ENCODE measurements at places on chromosomes 1 and 21. TPM values are rescaled to one million over a fixed set of nuclear protein-coding genes. Genes with fewer than 3 reads are reported as not detected.

Gene EPHB2
- total RNA-seq: 4.3 TPM

Gene DIO1
- total RNA-seq: not detected

Gene YOD1
- 6.6 TPM for total RNA-seq

Gene CYP4B1
- total RNA-seq: 188 TPM

Gene RNU1-2
- total RNA-seq: under 0.01 TPM

Gene RIIAD1
- not detected for total RNA-seq

Gene NHLH1
- not detected for total RNA-seq

Gene TFAP2E
- total RNA-seq: 0.37 TPM

Gene ADAMTS4
- total RNA-seq: 49.0 TPM

Gene TMCC2
- total RNA-seq: 4.9 TPM

Gene UBR4
- total RNA-seq: 140 TPM

Gene SLC1A7
- total RNA-seq: 0.48 TPM

Gene COA6
- 15.6 TPM for total RNA-seq

Gene FAM43B
- 0.93 TPM for total RNA-seq

DNA sequence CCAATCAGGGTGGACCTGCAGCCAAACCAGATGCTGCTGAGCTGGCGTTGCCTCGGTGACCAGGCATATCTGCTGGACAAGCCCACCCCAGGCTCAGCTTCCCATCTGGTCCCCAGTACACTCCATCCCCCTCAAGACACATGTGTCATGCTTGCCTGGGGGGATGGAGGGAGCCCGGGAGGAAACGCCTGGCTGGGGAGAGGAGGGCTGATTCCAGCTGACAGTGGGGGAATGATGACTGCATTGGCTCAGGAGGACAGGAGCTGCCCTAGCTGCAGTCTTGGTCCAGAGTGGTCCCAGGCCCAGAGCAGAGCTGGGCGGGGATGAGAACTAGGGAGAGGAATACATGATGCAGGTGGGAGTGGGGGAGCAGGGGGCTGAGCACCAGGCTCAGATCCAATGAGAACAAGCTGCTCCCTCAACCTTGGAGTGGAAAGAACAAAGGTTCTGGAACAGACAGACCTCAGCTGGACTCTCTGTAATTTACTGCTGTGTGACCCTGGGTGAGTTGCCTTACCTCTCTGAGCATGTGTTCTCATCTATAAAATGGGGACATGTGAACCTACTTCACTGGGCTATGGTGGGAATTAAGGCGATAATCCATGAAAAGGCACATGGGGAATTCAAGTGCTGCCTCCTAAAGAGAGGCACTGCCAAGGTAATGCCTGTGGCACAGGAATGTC is 23.1 kb upstream of the ECE1 start:
- no peak for DNase-seq

DNA sequence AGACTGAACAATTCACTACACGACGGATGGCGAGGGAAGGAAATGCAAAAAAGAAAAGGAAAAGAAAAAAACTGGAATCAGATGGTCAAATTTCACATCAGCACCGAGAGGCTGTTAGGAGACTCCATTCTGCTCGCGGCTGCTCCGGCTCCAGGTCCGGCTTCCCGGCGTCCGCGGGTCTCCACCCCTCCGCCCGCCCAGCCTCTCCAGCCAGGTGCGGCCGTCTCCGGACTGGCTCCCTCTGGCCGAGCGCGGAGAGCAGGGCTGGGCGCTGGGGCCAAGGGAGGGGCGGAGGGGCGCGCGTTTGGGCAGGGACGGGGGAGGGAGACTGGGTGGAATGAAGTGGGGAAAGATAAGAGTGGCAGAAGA is 332 bp downstream of the KCNJ6 start:
- DNase-seq: no peak

DNA sequence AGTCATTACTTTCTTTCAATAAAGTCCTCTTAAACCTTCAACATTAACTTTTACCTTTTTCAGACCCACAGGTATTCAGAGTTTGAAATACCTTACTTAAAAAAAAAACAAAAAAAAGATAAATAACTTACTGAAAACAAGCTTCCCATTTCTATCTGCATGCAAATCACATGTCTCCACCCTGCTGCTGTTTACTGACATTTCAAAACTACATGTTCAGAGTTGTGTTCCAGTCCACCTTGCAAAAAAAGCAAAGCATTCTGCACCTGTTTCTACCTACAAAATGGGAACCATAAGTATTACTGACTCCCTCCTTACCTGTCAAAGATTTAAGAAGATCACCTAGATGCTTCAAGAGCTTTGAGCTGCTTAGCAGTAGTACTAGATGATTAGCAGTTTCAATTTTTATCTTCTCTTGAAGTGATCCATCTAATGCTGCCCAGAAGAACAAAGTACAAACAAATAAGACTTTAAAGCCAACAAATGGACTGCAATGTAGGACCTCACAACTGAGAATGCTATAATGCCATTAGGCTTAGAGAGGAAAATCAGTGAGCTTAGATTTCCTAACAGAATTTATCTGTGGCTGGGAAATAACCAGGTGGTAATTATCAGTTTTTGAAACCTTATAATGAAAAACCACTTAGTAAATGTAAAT is 61.2 kb downstream of the ANKRD13C start:
- DNase-seq: no peak

GRCh38 chr1:116144151-116144550 is 33.0 kb downstream of the MAB21L3 start:
- no peak for DNase-seq

- no peak for DNase-seq
Measured at GRCh38 chr1:40479156-40479555, 2.1 kb downstream of the ZFP69 start.

DNA sequence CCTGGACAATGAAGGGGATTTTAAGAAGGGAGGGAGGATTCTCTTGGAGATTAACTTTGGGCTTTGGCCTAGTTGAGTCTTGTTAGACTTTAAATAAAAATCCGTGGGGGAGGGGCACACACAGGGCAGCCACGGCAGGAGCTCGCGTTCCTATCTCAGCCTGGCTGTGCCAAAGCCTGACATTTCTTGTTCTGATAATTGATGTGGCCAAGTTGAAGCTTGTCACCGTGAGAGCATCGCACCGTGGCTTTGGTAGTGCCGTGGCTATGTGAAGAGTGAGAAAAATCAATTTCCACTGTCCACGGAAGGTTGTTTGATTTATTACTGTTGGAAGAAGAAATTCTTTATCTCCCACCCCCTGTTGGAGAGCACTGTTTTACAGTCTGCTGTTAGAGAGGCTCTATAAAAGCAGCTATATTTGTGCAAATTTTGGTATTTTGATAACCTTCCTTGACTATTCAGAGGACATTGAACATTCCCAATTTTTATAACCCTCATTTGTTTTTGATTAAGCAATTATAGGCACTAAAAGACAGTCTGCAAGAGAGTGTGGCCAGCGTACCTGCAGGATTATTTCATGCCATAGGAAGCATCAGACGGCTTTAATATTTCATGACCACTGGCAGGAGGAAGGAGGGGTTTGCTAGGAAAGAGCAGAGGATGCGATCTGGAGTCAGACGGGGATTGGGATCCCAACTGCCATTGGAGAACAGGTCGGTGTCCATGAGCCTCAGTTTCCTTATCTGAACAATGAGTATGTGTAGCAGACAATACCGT is 160.7 kb downstream of the KAZN start:
- no peak for DNase-seq

DNA sequence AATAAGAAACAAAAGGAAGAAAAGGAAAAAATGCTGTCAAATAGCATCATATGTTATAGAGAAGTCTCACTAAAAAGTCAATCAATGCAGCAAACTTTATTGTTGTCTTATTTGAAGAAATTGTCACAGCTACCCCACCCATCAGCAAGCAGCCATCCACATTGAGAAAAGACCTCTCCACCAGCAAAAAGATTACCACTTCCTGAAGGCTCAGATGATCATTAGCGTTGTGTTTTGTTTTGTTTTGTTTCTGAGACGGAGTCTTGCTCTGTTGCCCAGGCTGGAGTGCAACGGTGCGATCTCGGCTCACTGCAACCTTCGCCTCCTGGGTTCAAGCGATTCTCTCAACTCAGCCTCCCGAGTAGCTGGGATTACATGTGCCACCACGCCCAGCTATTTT is 29.0 kb downstream of the ATP2B4 start:
- no peak for DNase-seq

DNA sequence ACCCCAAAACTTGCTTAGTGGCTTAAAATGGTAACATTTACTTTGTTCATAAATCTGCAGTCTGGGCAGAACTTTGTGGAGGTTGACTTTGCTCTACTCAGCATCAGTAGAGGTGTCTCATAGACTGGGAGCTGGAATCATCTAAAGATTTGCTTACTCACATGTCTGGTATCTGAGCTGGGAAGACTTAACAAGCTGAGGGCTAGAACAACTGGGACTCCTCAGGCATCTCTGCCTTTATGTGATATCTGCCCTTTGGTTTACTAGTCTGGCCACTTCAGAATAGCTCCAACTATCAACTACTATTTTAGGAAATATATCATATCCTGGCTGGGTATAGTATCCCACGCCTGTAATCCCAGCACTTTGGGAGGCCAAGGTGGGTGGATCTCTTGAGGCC is 82.5 kb downstream of the C4BPA start:
- DNase-seq: no peak

- DNase-seq: no peak
Measured at GRCh38 chr1:201145816-201146215, 8.5 kb downstream of the TMEM9 start.

- no peak for DNase-seq
Measured at GRCh38 chr1:156809711-156810366, 6.8 kb downstream of the SH2D2A start.

GRCh38 chr1:25501235-25502058 is 42.0 kb upstream of the LDLRAP1 start:
- DNase-seq: no peak

GRCh38 chr1:108532730-108533129 is 27.2 kb upstream of the EEIG2 start:
- no peak for DNase-seq

DNA sequence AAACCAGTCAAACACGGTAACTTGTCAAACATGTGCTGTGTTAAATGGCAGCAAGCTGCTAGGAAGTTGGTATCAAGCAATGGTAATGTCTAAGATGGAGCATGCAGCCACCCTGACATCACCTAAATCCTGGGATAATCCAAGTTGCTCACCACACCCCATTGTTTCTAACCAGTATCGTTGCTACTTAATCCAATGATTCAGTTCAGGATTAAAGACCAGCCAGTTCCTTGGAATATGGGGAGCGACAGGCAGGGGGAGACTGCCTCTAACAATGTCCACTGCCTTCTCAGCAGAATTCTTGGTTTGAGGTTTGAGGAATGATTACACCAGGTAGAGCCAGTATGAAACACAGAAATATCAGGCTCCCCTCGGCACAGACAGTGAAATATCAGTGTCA is 122.1 kb upstream of the IFFO2 start:
- no peak for DNase-seq

GRCh38 chr1:165829888-165830287 is 2.5 kb downstream of the UCK2 start:
- DNase-seq: no peak

DNA sequence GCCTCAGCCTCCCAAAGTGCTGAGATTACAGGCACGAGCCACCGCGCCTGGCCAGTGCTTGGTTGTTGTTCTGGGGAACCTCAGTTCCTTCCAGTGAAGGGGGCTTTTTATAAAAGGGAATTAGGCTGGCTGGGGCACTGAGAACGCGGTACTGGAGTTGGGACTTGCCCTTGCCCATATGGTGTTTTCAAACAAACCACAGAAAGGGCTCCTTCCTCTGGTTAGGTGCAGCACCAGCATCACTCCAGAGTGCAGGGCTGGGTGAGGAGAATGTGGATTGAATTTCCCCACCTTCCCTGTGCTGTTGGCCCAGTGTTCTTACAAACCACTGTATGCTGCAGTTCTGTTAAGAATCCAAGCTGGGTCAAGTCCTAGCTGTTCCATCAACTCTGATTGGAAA is 5.3 kb downstream of the MAN1C1 start:
- no peak for DNase-seq

DNA sequence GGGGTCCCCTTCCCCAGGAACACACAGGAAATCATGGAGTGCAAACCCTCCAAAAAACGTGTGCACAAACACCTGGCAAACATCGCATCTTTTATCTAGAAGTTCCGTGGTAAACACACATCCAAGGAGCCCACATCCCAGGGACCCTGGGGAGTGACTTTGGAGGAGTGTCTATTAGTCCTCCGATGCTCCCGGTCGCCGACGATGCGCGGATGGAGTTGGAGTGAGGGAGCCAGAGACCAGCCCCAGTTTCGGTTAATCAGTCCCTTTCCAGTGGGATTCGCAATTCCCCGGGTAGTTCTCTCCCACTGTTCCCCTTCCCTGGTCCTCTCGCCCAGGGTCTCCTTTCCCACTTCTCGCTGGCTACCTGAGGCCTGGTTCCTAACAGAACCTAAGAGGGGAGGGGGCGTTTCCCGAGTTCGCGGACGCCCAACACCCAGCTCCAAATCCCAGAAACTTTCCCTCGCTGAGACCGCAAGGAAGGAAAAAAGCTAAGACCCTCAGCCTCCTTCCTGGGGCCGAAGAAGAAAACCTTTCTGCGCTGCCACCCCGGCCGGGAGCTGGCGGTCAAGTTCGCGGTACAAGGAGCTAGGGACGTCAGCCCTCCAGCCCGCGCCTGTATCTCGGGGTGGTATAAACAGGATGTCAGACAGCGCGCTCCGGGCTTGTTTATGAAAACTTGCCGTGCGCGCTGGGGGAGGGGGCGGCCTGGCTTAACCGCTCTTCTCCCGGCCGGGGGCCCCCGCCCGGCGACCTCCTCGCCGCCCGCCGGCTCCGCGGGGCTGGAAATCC is 787 bp downstream of the JAK1 start:
- peak; percentile 45 for DNase-seq

DNA sequence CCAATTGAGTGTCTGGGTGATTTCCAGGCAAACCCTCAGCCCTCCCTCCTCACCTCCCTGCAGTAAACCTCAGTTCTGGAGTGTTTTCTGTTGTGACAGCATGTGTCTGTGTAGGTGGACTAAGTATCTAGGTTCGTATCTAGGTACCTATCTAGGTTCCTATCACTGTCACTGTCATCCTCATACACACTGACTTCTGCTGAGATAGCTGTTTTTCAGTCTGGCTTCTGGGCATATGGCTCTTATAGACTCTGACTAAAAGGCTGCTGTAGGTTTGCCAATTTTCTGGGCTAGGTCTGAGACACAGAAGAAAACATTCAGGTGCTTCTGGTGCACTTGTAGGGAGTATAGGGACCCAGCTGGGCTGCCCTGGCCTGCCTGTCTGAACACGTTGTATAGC is 8.1 kb upstream of the TRIM67 start:
- no peak for DNase-seq

DNA sequence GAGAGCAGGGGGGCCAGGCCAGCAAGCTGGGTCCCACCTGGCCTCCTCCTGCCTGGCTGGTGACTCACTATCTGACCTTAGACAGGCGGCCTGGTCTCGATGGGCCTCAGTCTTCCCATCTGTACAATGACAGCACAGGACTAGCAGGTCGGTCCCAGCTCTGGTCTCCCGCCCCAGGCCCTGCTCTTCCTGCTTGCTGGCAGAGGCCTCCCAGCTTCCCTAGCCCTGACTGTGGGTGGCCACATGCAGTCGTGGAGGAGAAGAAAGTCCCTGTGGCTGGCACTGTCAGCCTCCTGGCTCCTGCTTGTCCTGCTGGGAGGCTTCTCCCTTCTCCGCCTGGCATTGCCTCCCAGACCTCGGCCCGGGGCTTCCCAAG is 817 bp downstream of the EXTL1 start:
- DNase-seq: no peak

All from omental fat pad (tissue), 4 donors.